Mammary epithelial cell (primary cell): ENCODE measurements at places on chromosomes 5 and 9. TPM values are rescaled to one million over a fixed set of nuclear protein-coding genes. Genes with fewer than 3 reads are reported as not detected.

EQTN gene
- not detected for polyA plus RNA-seq

GABRA1 gene
- not detected for polyA plus RNA-seq

STPG3 gene
- not detected for polyA plus RNA-seq

SPATA31A3 gene
- not detected for polyA plus RNA-seq

NPR3 gene
- polyA plus RNA-seq = 0.05 TPM

FREM1 gene
- polyA plus RNA-seq = not detected

CCNO gene
- 3.0 TPM for polyA plus RNA-seq

CCL27 gene
- polyA plus RNA-seq = not detected

PCDHA10 gene
- polyA plus RNA-seq = 0.01 TPM

ELOVL7 gene
- 5.6 TPM for polyA plus RNA-seq

PFN3 gene
- not detected for polyA plus RNA-seq

OTP gene
- not detected for polyA plus RNA-seq

PDCD1LG2 gene
- 7.8 TPM for polyA plus RNA-seq

STING1 gene
- polyA plus RNA-seq = 35.3 TPM

SLC2A8 gene
- polyA plus RNA-seq = 9.6 TPM

MYO10 gene
- polyA plus RNA-seq = 13.1 TPM

FAM151B gene
- 0.17 TPM for polyA plus RNA-seq

ENHO gene
- polyA plus RNA-seq = 0.44 TPM

FAT2 gene
- polyA plus RNA-seq = 44.8 TPM

TGFBI gene
- polyA plus RNA-seq = 264 TPM

RXRA gene
- polyA plus RNA-seq = 25.2 TPM

N4BP3 gene
- polyA plus RNA-seq = 0.46 TPM

SPINK7 gene
- polyA plus RNA-seq = not detected

KIAA0825 gene
- polyA plus RNA-seq = 0.36 TPM

EHMT1 gene
- 30.8 TPM for polyA plus RNA-seq

MPDZ gene
- 7.6 TPM for polyA plus RNA-seq
